ENCODE measurements at places on chromosomes 1 and 21.

DNA sequence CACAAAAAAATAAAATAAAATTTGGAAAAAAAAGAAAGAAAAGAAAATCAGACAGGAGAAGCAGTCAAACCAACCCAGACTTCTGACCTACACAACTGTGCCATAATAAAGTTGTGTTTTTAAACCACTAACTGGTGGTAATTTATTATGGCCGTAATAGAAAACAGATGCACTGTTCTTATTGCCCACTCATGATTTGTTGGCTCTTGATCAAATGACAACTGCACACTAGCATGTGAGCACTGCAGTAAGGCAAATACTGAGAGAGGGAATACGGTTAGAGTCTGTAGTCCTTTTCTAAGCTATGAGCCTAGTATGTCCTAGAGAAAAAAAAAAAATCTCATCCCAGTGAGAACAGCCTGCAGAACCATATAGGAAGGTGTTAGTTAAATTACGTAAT is 61.2 kb upstream of the TNR start:
- DNase-seq: no peak

GRCh38 chr21:38820471-38821239 is 14.9 kb downstream of the ETS2 start:
- no peak for DNase-seq

DNA sequence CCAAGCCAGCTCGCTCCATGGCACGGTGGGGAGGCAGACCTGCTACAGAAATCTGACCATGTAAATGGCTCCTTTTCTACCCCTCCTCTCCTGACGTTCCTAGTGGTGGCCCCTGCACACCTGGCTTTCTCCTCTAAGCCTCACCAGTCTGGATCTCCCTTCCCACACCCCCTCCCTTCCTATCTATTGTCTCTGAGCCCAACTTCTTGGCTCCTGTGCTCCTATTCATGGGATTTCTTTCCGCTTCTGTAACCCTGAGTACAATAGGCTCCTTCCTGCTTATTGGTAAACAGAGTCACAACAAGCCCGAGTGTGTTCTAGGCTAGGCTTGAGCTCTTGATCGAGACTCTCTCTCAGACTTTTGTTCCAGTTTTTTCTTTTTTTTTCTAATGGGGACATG is 17.6 kb downstream of the OPTC start:
- no peak for DNase-seq

DNA sequence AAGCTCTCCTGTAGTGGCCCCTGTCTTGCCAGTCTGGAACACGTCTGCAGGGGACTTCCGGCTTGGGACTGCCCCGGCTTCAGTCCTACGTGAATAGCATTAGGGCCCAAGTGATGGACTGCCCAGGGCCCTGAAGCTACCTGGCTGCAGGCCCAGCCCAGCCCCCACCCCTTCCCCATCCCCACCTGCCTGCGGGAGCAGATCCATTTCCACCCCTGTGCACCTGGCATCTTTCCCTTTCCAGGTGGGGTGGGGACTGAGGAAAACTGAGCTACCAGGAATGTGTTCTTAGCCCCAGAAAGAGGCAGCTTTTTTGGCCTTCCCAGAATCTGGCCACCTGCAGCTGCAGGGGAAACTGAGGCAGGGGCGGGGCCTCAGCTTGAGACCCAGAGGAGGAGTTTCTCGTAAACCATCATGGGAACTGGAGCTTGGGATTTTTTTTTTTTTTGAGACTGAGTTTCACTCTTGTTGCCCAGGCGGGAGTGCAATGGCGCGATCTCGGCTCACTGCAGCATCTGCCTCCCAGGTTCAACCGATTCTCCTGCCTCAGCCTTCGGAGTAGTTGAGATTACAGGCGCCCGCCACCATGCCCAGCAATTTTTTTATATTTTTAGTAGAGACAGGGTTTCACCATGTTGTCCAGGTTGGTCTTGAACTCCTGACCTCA is 3.2 kb downstream of the EDN2 start:
- DNase-seq: no peak
